ENCODE measurements at places on chromosomes 16 and 17.

- no peak for DNase-seq
Observed at GRCh38 chr16:287298-287811, 4.4 kb downstream of the PDIA2 start.

- no peak for DNase-seq
Observed at GRCh38 chr17:6120351-6120750, 50.2 kb downstream of the WSCD1 start.

GRCh38 chr17:16513873-16514272 lies 21.9 kb upstream of the LRRC75A start:
- DNase-seq = no peak

DNA sequence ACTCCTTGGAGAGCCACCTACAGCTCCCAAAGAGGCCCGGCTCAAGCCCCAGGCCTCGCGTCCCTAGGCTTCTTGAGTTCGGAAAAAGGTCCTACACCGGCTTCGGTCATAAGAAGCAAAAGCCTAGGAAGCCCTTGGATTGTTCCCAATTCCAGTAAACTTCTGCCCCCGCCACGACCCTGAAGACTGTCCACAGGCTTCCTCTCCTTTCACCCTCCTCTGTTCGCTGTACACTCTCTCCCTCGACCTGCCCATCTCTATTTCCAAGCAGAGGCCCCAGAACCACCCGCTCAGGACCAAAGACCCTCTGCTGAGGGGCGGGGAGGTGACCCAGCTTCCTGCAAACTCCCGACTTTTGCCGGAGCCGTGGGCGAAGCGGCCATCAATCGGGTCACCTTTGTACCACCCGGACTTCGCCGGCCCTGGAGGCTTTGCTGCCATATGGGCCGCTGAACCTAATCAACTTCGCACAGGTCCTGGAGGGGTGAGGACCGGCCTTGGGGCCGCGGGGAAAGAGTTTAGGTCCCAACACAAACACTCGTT lies 2.7 kb downstream of the HOXB2 start:
- no peak for DNase-seq

GRCh38 chr17:77952368-77952767 lies 6.1 kb upstream of the TNRC6C start:
- DNase-seq = no peak

DNA sequence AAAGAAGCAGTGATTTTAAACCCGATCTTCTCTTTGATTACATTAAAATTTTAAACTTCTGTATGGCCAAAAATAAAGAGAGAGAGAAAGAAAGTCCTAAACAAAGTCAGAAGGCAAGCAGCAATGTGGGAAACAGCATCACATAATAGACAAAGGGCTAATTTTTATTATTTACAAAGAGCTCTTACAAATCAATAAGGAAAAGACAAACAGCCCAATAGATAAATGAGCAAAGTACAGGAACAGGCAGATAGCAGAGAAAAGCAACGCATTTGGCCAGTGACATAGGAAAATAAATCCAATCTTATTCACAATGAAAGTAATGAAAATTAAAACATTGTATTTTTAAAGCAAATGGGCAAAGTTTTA lies 93.1 kb downstream of the SALL1 start:
- DNase-seq = no peak

DNA sequence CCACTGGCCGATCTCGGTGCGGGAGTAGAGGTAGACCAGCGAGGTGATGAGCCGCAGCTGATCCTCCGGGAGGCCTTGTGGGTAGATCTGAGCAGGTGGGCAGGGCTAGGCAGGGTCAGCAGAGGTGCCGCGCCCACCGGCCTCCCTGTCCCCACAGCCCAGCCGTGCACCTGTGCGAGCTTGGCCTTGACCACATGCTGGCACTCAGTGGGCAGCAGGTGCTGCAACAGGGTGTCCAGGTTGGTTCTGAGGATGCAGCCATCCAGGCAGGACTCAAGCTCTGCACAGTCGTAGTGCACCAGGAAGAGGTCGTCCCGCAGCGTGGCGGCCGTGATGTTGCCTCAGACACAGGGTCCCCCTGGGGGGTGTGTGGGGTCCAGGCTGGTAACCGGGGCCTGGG lies 12.4 kb downstream of the MSLN start:
- DNase-seq = no peak

DNA sequence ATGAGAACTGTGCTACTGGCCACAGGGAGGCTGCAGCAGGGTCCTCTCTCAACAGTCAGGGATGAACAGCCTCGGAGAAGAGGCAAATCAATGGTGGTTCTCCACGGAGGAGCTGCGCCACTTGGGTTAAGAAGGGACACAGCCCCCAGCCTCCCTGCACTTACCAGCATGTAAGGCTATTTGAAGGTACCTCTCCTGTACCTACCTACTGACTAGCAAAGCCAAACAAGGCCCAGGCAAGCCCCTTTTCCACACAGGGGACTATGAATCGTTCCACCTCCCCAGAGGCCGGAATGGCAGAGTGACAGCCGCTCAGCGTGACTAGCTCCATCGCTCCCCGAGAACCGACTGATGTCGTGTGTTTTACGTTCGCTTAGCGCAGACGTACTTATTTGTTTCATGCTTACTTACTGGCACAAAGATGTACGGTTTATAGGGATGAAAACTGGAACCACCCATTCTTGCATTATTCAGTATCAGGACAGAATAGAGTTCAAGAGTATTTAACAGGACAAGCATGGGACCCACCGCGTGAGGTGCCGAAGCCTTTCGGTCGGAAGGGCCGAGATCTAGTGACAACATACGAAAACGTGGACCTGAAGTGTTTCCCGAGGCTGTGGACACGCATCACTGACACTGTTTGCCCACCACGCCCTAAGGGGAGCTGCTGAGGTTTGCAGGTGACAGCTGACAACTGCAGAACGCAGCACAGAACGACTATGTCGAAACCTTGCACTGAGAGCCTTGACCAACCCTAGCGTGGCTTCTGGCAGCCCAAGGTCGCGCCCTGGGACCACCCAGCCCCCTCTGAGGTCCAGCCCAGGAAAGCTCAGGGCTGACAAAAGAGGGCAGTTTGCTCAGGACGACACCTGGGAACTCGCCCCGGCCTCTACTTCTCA lies 1.0 kb downstream of the TEPSIN start:
- DNase-seq = no peak

GRCh38 chr16:9098377-9099090 lies 7.1 kb downstream of the HAPSTR1 start:
- DNase-seq = no peak

- DNase-seq = peak; percentile 62
Observed at GRCh38 chr17:44345454-44346026, 438 bp downstream of the GRN start.

DNA sequence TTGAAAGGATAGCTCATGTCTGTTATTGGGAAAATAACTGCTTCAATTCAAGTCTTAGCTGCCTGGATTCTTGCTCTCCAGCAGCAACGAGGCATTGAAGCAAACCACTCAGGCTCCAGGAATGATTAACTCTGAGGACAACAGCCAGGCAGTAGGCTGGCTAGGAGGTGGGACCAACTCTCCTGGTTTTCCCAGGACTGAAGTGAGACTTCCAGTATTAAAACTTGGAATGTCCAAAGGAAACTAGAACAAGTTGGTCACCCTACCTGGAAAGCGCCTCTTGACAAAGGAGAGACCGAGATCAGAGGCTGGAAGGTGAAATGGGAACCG lies 100.7 kb downstream of the SALL1 start:
- no peak for DNase-seq

DNA sequence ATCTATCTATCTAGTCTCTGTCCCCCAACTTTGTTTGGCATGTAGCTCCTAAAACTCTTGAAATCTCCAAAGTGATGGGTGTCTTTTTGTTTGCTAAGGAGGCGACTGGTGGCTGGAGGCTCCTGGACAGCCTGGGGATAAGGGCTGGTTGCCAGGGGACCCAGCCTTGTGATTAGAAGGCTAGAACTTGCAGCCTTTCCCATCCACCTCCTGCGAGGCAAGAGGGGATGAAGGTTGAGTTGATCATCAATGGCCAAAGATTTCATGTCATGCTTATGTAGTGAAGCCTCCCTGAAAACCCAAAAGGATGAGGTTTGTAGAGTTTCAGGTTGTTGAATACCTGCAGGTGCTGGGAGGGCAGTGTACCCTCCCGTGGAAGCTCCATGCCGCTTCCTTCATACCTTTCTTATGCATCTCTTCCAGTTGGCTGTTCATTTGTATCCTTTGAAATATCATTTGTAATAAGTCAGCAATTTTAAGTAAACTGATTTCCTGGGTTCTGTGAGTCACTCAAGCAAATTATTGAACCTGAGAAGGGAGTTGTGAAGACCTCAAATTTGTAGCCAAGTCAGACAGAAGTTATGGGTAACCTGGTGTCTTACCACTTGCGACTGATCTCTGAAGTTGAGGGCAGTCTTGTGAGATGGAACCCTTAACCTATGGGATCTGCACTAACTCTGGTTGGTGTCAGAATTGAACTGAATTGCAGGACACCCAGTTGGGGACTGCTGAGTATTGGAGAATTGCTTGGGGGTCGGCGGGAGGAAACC lies 202.4 kb downstream of the SEC14L1 start:
- no peak for DNase-seq

- DNase-seq = no peak
Observed at GRCh38 chr17:79930062-79930876, 91.0 kb upstream of the CBX4 start.

GRCh38 chr17:41009301-41009760 lies 403 bp upstream of the KRTAP3-1 start:
- no peak for DNase-seq

DNA sequence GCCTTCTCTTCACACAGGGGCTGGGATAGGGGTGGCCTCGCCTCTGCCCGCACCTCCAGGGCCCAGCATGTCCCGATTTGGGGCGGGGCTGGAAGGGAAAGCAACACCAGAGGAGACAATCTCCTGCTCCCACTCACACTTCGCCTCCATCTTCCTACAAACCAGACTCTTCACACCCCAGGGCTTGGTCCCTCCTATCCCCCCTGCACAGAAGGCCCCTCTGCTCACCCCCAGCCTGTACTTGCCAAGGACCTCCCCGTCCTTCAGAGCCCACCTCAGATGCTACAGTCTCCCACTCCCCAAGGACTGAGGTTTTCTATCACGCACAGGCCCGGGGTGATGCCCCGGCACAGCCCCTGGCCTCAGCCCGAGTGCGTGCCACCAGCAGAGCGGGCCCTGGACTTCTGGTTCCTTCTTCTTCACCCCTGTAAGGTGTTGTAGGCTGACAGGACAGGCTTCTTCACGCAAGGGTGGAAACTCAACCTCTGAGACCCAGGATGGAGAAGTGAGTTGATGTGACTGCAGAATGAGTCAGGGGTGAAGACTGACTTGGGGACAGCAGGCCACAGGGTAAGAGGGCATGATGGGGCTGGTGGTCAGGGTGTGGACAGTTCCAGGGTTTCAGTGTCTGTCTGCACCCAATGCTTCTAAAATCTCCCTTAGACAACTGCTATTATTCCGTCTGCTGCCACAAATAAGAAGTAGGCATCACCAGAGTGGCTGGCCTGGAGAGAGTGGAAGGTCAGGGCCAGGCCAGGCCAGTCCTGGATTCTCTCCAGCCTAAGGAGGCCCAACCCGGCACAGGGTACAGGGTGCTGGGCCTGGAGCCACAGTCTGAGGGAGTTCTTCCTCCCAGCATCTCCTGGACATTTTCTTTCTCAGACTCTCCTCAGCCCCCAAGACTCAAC lies 2.5 kb downstream of the ITGAE start:
- peak; percentile 48 for DNase-seq

GRCh38 chr16:24037335-24037734 lies 201.6 kb downstream of the PRKCB start:
- no peak for DNase-seq

DNA sequence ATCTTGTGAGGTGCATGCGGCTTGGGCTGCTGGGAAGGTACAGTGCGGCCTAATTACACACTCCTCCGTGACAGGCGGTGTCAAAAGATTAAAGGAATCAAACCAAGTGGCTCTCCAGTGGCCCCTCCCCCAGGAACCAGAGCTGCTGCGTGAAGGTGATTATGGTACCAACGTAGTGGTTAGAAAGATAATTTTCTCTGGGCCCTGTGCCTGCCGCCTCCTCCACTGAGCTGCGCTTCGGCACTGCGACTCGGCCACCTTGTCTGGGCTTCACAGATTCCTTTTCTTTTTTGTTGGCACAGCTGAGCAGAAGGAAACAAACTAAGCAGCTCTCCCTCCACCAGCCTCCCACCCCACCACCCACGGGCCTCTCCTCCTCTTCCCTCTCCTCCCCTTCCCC lies 113.2 kb upstream of the SDK2 start:
- no peak for DNase-seq

DNA sequence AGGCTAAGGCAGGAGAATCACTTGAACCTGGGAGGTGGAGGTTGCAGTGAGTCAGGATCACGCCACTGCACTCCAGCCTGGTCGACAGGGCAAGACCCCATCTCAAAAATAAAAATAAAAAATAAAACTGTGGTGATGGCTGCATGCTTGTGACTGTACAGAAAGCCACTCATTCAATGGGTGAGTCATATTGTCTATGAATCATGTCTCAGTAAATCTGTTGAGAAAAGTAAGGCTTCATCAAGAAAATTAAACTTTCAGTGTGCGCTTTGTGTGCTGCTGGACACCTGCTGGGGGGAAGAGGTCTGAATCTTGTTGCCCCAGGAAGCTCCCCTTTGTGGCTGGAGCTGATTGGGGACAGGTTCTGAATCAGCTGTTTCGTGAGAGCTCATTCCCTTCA lies 11.3 kb downstream of the NUBP1 start:
- no peak for DNase-seq

- DNase-seq = no peak
Observed at GRCh38 chr16:80200079-80200478, 340.7 kb upstream of the DYNLRB2 start.

DNA sequence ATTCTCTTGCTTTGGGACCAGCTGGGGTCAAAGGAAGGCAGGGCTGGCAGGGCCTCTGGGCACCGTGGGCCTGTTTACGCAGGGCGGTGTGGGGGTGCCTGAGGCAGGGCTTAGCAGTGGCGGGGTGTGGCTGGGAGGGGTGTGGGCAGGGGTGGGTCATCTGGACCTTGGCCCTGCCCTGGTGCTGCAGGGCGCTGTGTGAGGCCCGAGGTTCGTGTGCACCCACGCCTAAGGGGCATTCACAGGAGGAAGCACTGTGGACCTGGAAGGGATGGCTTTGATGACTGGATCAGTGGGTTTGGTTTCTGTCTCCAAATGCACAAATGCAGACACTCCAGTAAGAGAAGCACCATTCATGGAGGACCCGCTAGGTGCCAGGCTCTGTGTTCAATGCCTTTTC lies 37.3 kb downstream of the BCO1 start:
- DNase-seq = no peak

DNA sequence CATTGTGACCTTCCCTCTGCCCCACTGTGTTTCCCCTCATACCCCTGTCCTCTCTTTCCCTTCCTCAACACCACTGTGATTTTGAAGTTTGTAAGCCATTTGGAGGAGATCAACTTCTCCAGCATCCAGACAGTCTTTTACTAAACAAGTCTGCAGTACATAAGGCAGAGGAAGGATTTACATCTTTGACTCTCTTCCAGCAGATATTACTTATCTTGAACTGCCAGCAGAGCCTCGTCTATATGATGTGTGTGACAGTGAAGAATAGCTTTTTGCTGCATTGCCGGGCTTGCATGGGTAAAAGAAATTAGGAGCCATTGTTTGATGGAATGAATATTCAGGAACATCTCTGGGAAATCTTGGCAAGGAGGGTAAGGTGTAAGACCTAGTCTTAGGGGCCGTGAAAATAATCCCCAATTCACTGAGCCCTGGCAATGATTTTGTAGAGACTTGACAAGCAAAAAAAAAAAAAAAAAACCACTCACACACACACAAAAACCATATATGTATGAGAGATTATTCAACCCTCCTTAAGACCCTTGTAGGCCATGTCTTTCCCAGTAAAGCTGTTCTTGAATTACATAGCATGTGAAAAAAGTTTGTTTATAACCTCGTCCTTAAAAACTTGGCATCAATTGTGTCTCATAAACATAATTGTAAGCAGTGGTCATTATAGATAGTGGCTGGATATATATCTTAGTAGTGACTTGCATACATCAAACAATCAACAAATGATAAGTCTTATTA lies 903.9 kb downstream of the CDH11 start:
- no peak for DNase-seq

Data from GM20000 (cell line).